Tibial artery (tissue), 4 donors: ENCODE measurements at places on chromosomes 6 and 20.

DNA sequence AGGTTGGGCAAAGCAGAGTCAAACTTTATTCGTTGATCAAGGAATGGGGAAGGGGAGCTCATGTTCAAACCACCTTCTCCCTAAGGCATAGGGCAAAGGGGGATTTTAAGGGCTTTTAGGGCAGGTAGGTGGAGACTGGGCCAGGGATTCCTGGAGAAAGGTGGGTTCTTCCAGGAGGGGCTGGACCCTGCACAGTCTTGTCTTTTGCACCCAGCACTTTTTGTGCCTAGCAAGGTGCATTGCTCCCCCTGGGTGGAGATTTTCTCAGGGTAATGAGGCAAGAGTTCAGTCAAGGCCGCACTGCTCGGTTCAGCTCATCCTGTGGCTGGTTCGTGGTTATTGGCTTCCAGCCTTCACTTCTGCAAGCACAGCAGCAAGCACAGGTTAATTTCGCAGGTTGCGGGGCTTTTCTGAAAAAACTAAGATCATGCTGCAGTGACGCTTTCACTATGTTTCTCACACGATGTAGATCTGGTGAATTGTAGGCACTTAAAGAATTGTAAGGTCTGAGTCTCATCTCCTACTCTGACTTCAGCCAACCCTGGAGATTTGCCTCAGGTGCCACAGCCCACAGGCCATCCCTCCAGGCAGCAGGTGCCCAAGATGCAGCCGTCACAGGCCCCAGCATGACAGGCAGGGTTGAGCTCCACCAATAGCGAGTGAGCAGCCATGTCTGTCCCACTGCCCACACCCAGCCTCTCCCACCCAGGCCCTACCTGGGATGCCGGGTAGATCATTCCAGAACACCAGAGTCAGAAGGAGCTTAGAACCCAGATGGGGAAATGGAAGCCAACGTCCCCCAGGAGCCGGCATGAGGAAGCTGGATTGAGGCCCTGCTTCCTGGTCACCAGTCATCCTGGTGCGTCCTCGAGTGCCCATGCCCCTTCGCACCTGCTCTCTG is 37.1 kb downstream of the SUN5 start:
- DNase-seq: peak; percentile 11

- DNase-seq: no peak
These were observed 130.8 kb upstream of the SLC22A23 start for GRCh38 chr6:3587660-3588059.

DNA sequence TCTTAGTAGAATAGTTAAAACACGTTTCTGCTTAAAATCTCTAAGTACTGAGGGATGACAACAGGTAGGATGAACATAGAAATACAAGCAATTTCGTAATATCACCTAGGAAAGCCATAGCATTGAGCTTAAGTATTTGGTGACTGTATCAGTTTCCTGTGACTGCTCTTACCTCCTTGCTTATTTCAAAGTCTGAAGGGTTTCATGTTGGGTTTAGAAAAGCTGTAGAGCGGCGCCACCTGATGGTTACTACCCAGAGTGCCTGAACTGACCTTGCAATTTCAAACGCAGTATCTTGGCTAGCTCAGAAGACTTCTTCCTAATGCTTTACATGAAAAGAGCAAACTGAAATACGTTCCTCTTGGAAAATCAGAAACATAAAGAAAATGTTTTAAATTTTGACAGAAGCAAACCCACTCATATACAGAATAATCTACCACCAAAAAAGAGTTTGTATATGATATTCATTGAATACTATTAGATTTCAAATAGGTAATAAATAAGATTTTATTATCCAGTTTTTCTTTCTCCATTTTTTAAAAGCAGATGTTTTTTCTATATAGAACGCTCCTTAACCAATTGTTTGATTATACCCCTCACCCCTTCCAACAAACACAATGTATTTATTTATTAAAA is 82.3 kb upstream of the RIPOR2 start:
- peak; percentile 63 for DNase-seq

DNA sequence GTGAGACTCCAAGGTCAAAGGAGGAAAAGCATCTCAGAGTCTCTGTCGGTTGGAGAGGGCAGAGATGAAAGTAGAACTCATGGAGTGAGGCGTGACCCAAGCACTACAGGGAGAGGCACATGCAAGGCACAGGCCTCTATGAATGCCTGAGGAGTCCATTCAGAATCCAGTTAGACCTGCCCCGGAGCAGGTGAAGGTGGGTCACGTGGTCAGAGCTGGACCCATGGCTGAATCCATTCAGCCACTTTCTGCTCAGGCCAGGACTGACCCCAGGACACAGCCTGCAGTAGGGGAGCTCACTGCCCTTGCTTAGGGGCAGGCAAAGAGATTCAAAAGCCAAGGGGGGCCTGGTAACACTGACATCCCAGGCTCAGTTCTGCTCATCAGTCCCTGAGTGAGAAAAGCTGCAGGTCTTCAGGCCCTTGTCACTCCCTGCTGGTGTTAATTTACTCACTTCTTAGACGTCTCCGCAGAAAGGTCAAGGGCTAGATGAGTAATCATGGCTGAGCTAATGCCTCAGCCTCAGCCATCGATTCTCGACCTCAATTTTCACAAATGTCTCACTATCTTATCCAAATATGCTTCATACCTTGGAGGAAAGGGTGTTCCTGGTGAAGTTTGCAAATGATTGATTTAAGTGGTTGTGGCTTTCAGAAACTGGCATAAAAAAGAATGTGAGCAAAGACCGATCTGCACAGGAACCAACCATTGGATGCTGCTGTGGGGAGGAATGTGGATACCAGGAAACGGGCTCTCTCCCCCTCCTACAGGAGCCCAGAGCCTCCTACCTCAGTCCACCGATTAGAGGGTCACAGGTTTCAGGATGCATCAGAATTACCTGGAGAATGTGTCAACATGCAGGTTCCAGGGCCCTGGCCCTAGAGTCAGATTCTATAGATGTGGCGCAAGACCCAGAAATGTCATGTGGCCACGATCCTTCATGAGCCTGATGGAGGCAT is 584.4 kb downstream of the PTPRT start:
- DNase-seq: no peak

- peak; percentile 24 for DNase-seq
These were observed 221.8 kb downstream of the ANKRD60 start for GRCh38 chr20:58006346-58007316.

GRCh38 chr6:77463308-77463860 is at the start of gene HTR1B:
TSS of gene HTR1B (minus strand) at chr6:77463491. CDS start at chr6:77463403, 88 bp downstream.
- DNase-seq: peak; percentile 75

DNA sequence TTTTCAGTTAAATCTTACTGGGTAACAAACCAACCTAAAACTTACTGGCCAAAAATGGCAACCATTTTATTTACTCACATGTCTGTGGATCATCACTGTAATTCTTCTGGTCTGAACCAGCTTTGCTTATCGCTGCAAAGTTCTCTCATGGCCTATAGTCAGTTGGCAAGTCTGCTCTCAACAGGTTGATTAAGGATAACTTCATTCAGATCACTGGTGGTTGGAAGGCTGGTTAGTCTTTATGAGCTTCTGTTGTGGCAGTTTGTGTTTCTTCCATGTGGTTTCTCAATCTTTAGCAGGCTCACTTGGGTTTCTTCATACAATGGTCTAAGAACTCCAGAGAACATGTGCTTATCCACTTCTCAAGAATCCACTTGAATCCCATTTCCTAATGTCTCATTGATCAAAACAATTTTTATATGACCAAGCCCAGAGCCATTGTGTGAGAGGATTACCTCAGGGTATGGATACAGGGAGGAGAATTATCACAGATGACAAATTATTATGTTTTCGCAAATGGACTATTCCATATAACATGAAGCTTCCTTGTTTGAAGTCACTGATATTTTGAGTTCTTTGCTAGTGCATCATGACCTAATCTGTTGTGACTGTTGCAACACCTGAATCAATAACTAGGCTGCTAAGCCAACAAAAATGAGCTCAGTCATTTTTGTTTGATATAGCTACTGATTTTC is 155.4 kb upstream of the BMP2 start:
- DNase-seq: no peak

DNA sequence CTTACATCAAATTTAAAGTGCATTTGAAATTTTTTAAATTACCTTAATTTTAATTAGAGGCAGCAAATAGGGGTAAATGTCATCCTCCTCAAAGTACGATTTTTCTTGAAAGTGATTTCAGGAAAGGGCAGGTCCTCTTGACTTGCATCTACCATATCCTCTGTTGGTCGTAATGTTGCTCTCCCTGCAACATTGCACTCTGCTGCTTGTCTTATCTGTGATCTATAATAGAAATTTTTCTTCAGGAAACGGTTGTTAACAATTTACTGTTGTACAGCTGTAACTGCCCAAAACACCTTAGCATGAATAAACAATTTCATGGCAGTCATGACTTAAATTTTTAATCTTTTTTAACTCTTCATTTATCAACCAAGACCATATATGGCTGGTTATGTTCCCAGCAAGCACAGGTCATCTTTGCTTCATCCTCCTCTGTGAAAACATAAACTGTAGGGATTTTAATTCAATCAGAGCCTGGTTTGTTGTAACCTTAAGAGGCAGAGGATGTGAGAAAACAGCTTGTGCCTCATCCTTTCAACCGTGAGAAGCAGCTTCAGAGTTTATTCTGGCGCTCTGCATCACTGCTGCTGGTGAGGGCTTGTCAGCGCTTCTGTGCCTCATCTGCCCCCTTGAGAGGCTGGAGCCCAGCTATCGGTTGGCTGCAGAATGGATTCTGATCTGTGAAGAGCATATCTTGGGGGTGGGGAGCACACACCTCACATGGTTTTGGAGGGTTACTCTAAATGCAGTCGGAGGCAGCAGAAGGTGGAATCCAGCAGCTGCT is 56.0 kb downstream of the CTNNBL1 start:
- no peak for DNase-seq

DNA sequence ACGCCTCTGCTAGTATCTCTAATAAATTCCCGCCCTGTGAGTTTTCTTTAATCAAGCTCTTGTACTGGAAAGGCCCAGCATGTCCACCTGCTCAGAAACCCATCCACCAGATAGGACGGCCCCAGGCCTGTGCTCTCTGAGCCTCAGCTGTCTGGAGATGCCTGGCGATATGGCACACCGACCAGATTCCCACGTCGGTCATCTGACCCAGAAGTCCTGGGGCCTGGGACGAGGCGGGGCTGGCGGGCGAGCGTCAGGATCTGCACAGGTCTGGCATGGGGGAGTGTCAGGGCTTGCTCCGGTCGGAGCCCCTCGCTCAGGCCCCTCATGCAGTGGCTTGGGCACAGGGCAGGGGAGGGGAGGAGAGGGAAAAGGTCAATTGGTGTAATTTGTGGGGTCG is 10.2 kb downstream of the RNASET2 start:
- no peak for DNase-seq

DNA sequence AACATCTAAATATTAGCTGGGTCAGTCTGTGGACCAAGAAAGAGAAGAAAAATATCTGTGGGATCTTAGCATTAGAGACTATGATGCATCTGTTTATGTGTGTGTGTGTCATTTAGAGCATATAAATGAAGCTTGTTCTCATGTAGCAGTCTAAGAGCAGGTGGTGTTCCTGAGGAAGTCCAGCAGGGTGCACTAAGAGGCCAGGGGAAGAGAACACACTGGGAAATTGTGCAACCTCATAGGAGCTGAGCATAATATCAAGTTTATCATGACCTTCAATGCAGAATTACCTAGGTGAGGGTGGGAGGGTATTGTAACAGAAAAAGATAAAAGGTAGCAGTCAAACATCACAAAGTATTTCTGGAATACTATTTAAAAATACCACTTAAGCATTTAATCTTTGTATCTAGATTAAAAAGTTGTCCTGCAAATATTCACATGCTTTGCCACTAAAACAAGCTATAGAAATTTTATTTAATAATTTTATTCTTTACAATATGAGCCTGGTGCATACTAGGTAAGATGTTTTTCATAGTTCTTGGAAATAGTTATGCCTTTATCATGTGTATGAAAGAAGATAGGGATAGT is 80.5 kb downstream of the SMPDL3A start:
- DNase-seq: no peak

DNA sequence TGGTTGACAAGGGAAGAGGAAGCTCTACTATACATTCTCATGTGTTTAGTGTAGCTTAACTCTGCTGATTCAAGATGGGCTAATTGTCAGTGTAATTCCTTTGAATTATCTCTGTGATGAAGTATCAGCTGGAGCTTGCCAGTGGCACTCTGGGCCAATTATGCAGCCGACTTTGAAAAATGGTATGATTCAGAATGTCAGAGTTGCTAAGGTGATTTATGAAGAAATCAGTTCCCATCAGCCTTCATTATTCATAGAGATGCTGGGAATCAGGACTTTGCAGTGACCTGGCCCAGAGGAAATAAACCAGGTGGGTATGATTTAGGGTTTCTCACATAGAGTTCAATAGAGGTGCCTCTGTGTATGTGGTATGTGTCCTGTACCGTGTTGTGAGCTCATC is 33.4 kb downstream of the KCNS1 start:
- DNase-seq: no peak

DNA sequence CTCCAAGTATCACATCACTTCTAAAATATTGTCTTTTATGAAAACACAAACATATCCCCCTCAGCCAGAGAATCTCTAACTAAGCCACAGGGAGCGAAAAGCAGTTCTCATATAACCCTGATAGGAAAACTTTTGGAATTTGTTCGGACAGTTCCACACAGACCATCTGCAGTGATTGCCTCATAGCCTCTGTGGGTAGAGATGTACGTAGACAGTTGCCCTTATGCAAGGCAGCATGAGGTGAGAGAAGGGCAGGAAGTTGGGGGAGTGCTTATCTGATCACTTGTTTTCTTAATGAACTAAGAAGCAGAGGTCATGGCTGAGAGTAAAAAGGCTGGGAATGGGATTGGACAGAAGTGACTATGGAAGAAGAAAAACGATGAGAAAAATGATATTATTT is 39.6 kb downstream of the SLC23A2 start:
- no peak for DNase-seq

GRCh38 chr6:16487996-16488674 is 249.7 kb downstream of the GMPR start:
- no peak for DNase-seq

DNA sequence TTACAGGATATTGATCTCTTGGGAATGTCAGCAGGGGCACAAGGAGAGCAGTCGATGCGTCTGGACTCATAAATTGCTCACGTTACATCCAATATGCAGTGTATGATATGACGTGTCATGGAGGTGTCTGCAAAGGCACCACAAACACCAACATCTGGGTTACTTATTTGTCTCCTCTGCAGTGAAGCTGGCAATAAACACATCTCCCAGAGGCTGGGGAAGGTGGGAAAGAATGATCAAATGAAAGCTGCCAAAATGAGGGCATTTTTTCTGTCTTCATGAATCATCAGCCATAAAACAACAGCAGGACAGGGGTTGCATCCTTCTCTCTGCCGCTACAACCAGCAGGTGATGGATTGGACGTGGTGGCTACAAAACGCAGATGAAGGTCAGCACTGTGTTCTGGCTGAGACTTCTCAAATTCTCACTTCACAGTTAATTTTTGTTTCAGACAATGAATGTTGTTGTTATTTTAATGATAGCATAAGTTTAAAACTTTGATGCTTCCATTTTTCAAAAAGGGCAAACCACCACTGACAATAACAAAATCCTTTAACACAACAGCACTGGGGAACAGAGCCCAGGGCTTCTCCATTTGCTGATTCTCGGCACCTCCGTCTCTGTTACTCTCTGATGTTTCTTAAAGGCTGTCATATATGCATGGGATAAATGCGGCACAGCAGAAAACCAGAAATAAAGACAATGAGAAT is 47.5 kb downstream of the ERMARD start:
- no peak for DNase-seq

GRCh38 chr6:71206089-71206488 is 82.5 kb upstream of the OGFRL1 start:
- DNase-seq: no peak

GRCh38 chr6:12605888-12606345 is 110.7 kb upstream of the PHACTR1 start:
- peak; percentile 26 for DNase-seq
